ENCODE measurements at places on chromosomes 2 and 18.
A peak's percentile ranks its signal among the peaks of the same experiment; 100 is the strongest.

DNA sequence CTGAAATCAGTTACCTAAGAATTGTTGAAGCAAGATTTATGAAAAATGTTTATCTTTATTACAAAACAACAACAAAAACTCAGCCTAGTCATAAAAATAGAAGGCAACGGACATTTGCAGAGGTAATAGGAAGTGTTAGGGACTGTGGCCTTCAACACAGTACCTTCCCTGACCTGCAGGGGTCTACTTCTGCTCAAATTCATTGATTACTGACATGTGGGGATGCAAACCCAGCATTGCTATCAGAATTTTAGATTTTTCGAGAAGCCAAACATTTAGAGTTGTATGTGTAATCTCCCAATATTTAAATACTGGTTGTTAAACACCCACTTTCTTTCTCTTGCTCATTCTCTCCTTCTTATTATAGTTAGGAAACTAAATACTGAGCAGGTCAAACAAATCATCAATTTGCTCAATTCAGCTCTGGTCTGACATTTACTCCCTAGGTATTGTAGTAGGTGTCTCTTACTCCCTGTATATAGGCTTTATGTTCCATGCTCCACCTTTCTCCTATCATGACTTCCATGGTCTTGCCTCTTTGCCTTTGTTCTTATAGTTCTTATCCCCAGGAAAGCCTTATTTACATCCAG is 198.5 kb downstream of the UBE2E3 start:
- DNase-seq = peak; percentile 41

- no peak for DNase-seq
Observed at GRCh38 chr2:232300894-232301387, 77.6 kb upstream of the ALPP start.

DNA sequence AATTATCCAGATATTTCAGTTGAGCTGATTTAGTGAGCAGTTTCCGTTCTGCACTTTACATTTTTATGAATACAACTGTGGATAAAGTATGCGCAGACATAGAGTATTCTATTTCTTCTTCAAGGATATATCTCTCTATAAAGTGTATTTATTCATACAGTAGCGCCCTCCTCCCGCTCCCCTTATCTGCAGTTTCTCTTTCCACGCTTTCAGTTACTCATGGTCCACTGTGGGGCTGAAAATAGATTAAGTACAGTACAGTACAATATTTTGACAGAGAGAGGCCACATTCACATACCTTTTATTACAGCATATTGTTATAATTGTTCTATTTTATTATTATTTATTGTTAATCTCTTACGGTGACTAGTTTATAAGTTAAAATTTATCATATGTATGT is 19.7 kb upstream of the FHL2 start:
- no peak for DNase-seq

GRCh38 chr2:17337507-17337906 is 180.7 kb downstream of the RAD51AP2 start:
- no peak for DNase-seq

DNA sequence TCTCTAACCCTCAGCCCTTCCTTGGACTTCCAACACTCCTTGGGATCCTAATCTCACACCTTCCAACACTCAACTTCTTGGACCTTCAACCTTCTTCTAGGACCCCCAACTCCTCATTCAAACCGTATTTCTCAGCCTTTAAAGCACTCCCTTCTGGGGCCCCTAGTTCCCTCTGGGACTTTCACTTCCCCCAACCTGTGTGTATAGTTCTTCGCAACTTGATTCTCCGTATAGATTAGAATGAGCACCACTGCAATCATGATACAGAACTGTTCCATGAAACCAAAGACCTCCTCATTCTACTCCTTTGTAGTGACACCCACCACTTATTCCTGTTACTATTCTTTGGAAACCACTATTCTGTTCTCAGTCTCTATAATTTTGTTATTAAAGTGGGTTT is 62.0 kb upstream of the NFU1 start:
- DNase-seq = no peak

Data from CD4-positive, alpha-beta T cell treated with Interleukin-6 at 100 ng/mL for 8 hours (primary cell).